ENCODE measurements at places on chromosomes 1 and 21.

DNA sequence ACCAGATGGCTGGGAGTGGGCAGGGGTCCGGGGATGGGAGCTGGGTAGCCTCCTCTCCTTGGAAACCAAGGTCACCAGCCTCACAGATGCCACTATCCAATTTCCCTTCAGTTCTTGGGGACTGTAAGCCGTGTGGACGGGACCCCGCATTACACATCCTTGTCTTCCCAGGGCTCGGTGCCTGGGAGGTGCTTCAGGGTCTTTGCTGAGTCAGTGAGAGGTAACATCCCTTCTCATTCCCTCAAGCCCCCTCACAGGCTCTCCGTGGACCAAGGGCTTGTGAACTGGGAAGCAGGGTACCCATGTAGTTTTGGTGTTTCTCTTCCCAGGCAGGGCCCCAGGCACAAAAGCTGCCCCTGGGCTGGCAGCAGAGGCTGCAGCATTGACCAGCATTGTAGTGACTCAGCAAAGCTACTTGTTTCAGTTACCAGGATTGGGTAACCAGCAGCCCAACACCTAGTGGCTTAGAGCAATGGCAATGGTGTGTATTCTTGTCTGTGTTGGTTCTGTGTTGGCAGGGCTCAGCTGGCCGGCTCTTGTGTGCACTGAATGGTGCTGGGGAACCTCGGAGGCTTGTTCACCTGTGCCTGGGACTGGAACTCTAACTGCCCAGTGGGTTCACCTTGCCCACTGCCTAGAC, 24.6 kb upstream of the PCBP3 start:
- no peak for DNase-seq

- DNase-seq: no peak
Measured at GRCh38 chr1:36471830-36472641, 7.9 kb upstream of the MRPS15 start.

- no peak for DNase-seq
Measured at GRCh38 chr1:113416496-113416895, 26.2 kb downstream of the MAGI3 start.

GRCh38 chr1:174913225-174913903, 86.4 kb upstream of the CACYBP start:
- DNase-seq: no peak

- DNase-seq: no peak
Measured at GRCh38 chr1:117561551-117561950, 44.3 kb upstream of the TENT5C start.

- DNase-seq: no peak
Measured at GRCh38 chr1:245776694-245777332, 622.0 kb downstream of the KIF26B start.

DNA sequence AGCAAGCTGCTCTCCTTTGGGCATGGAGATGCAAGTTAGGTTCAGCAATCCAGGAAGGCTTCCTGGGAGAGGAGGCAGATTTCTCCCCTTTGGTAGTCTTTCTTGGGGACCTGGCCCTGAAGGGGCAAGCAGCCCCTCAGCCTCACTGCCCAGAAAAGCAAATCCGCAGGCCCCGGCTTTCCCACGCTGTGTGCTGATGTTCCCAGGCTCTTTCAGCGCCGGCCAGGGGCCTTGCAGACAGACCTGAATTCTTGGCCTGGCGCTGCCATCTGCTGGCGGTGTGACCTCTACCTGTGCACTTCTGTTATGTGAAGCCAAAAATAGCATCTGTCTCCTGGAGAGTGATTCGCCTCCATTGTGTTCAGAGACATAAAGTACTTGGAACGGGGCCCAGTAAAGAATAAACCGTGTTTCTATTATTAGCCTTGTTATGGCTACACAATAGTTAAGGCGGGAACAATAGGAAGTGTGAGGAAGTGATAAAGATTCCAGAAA, 64.8 kb downstream of the ALPL start:
- no peak for DNase-seq

- DNase-seq: peak; percentile 92
Measured at GRCh38 chr21:45615145-45615711, 28.3 kb upstream of the PCBP3 start.

- DNase-seq: peak; percentile 29
Measured at GRCh38 chr1:228735871-228736586, 750 bp downstream of the RHOU start.

- no peak for DNase-seq
Measured at GRCh38 chr1:155218854-155219591, 10.5 kb downstream of the MTX1 start.

- DNase-seq: no peak
Measured at GRCh38 chr1:201084295-201084694, 27.9 kb downstream of the CACNA1S start.

- no peak for DNase-seq
Measured at GRCh38 chr1:226443439-226443838, 35.5 kb upstream of the PARP1 start.

DNA sequence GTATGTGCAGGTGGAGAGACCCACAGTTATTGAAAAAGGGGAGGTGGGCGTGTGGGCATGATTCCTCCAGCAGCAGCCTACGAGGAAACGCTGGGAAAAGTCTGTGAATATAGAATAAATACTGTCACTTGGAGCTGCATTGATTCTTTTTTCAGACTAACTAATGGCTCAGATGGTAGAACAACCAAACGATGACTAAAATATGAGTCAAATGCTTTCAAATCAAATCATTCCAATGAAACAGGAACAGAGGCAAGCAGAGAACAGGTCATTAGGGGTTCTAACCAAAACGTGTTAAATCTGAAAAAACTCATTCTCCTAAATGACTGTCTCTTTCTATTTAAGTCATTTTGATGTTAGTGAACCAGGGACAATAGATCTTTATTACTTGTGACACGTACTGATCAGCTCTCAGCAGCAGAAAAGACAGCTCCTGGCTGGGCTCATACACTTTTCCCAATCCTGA, 35.1 kb upstream of the SEC16B start:
- no peak for DNase-seq

- no peak for DNase-seq
Measured at GRCh38 chr1:51878308-51878615, 265 bp downstream of the NRDC start.

- no peak for DNase-seq
Measured at GRCh38 chr1:152034324-152034653, 2.5 kb downstream of the S100A11 start.

DNA sequence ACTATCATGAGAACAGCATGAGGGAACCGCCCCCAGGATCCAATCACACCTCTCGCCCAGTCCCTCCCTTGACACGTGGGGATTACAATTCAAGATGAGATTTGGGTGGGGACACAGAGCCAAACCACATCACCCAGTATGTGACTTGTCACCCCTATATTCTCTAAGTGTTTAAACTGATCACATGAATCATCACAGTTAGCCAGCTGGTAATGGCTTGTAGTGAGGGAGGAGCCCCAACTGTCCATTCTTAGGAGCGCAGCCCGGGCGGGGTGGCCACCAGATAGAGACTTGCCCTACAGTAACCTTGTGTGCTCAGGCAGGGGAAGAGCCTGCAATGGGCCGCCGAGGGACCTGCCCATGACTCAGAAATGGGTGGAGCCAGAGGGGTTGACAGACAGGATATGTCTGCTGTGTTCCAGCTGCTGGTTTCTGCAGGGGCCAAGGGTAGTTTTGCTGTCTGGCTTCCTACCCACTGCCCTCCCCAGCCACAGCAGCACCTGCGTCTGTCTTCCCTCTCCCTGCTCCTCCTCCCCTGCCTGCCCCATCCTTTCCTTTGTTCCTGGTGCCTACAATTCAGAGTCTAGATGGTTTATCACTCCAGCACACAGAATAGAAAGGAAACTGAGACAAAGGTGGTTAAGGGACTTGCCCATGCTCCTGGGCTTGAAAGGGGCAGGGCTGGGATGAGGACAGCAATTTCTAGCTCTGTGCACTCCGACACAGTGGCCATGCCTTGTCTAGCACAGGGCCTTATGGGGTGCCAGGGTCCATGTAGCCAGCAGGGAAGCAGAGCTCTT, 9.2 kb downstream of the ABCG1 start:
- DNase-seq: peak; percentile 96

Data from CD4-positive, alpha-beta T cell treated with Interleukin-10 for 1 hour (primary cell).